ENCODE measurements at places on chromosomes 3 and 15.

- no peak overlapping the region for H3K4me3 ChIP-seq
- H3K27me3 ChIP-seq, result no peaks in the 10 kb centered on the region
- H3K4me1 ChIP-seq, result peaks cover 23% of the 10 kb centered on the region
- H3K27ac ChIP-seq, result no peak overlapping the region
- no peaks in the 10 kb centered on the region for H3K36me3 ChIP-seq
These were observed 163.8 kb upstream of the MBNL1 start for GRCh38 chr3:152104847-152105415.

DNA sequence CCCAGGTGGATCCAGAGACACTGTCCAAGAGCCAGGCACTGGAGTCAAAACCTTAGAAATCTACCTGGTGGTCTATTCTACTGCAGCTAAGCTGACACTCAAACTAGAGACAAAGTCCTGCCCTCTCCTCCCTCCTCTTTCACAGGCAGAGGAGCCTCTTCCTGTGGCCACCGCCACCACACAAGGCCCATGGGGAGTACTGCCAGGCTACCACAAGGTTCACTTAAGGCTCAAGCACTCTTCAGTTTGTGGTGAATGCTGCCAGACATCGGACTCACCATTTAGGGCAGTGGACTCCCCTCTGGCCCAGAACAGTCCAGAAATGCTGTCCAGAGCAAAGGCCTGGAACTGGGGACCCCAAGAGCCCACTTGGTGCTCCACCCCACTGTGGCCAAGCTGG is 160.9 kb downstream of the ADAMTS17 start:
- no peak overlapping the region for H3K4me3 ChIP-seq
- H3K27ac ChIP-seq, result no peak overlapping the region
- ATAC-seq, result no peak
- H3K36me3 ChIP-seq, result no peaks in the 10 kb centered on the region
- no peaks in the 10 kb centered on the region for H3K4me1 ChIP-seq

DNA sequence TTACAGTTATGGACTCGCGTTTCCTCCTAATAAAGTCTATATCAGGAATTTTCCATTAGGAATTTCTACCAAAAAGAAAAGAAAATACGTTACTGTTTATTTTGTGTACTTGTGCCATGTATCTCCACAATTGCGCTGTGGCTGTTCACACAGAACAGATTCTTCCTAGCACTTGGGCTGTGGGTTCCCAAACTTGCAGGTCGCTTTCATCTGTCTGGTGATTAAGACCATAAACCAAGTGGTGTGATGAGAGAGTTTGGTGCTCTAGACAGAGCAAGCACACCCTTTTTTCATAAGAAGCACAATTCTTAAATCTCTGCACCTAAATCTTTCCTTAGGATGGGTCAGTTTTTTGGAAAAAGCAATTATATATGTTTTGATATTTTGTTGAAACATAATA is 203.3 kb downstream of the TP63 start:
- H3K36me3 ChIP-seq, result no peaks in the 10 kb centered on the region
- H3K27me3 ChIP-seq, result no peaks in the 10 kb centered on the region
- no peaks in the 10 kb centered on the region for H3K4me1 ChIP-seq
- H3K27ac ChIP-seq, result no peak overlapping the region

- H3K36me3 ChIP-seq, result no peaks in the 10 kb centered on the region
- no peak overlapping the region for H3K4me3 ChIP-seq
These were observed 7.5 kb upstream of the IGSF10 start for GRCh38 chr3:151468284-151468917.

DNA sequence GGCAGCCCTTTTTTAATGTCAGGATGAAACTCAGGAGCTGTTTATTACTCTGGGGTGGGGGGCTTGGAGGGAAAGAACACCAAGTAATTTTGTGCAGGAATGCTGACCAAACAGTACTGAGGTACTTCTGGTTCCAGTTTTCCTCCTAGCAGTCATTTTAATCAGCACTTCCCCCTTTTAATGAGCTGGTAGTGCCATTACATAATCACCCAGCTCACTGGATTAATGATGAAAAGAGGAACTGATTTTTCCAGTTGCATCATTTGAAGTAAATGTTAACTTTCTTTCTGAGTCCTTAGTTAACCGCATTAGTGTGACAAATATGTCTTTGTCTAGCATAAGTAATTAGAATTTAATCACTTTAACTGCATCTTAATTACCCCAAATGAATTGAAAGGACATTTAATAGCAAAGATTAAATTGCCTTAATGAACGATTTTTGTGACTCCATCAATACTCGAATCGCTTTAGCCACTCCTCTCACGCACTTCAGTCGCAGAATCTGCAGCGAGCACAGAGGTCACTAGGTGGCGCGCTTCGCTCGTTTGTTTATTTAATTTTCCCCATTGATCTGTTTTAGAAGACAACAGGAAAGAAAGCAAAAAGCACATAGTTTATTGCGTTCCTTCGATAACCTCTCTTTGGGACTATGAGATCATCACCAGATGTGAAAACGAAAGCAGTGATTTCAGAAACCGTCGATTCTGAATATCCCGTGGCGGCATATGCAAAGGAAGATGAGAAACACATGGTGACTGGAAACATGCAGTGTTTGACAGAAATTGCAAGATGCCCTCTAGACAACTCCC is 9.8 kb downstream of the ONECUT1 start:
- H3K4me3 ChIP-seq, result peak overlapping the region; percentile 70
- peak overlapping the region; percentile 83 for H3K27ac ChIP-seq
- peaks cover 13% of the 10 kb centered on the region for H3K4me1 ChIP-seq

GRCh38 chr3:33030802-33031201 is 66.1 kb downstream of the GLB1 start:
- H3K36me3 ChIP-seq, result peaks cover 60% of the 10 kb centered on the region
- H3K27me3 ChIP-seq, result no peaks in the 10 kb centered on the region
- no peak overlapping the region for H3K4me3 ChIP-seq
- no peak overlapping the region for H3K27ac ChIP-seq
- peaks cover 7% of the 10 kb centered on the region for H3K4me1 ChIP-seq

- H3K4me3 ChIP-seq, result no peak overlapping the region
- peaks cover 15% of the 10 kb centered on the region for H3K4me1 ChIP-seq
- ATAC-seq, result no peak
- peaks cover 13% of the 10 kb centered on the region for H3K36me3 ChIP-seq
- no peak overlapping the region for H3K27ac ChIP-seq
These were observed 12.2 kb downstream of the SLTM start for GRCh38 chr15:58921267-58921790.

GRCh38 chr15:72147418-72147817 is 29.2 kb downstream of the SENP8 start:
- no peaks in the 10 kb centered on the region for H3K36me3 ChIP-seq
- no peak for ATAC-seq
- no peaks in the 10 kb centered on the region for H3K27me3 ChIP-seq
- no peak overlapping the region for H3K4me3 ChIP-seq
- H3K27ac ChIP-seq, result no peak overlapping the region

All from stimulated activated memory B cell treated with anti-CD40 and anti-IgM and Interleukin-4, amounts not matched to agents 10 μg/mL and 1 μg/mL and 100 μg/mL, for 72 hours (primary cell).